Fibroblast of skin of scalp (primary cell): ENCODE measurements at places on chromosomes 3 and 15.

GRCh38 chr15:33013827-33014445, 180.6 kb downstream of the FMN1 start:
- peak; percentile 74 for DNase-seq

DNA sequence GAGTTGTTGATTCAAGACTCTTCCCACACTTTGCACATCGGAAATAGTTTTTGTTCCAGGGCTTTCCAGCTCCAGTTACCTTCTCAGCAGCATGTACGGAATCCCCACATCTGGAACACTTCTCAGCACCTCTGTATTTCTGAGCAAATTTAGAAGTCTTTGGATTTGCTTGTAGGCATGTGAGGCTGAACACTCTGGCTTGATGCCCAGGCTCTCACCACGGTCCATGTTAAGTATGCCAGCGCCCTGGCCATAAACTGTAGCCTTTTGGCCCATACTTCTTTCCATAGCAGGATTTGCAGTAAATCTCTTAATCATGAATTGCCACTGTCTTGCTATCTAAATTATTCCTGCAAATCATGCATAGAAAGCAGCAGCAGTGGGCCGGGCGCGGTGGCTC, 24.4 kb downstream of the ATP2C1 start:
- no peak for DNase-seq

DNA sequence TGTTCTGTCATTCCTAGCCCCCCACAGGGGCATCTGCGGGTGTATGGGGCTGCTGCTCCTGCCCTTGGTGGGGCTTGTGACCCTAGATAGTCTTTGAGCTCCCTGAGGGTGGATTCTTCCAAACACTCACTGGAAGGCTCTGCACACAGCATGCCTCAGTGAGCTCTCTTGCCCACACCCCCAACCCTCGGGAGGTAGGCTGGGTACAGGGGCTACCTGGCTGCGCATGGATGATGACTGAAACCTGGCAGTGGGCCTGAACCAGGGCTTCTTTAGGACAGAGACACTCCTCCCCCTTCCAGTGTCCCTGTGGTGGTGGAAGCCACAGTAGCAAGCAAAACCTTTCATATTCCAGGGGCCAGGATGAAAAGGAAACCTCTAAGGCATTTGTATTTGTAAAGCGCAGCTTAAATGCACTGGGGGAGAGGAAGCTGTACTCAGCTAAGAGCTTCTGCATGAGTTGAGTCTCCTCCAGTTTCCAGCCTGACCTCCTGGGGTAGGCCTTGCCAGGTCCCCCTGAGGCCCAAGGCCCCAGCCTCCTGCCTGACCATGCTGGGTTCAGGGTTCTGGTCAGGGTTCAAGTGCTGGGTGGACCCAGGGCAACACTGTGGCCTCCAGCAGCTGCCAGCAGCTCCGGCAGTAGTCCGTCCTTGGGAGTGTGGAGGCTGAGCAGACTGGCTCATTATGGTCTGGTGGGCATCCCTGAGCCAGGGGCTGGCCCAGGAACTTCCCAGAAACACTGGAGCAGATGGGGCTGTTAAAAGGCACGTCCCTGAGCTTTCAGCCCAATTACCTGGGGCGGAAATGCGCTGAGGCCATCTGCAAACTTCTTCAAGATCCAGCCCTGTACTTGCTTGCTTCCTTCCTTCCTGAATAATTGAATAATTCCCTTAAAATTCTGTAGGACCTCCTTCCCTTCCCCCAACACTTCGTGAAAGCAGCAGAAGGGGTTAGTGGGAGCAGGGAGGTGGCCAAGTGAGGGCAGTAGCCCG, 89.7 kb downstream of the HMG20A start:
- DNase-seq = no peak

GRCh38 chr15:66394472-66394871, 7.8 kb downstream of the MAP2K1 start:
- DNase-seq = no peak

DNA sequence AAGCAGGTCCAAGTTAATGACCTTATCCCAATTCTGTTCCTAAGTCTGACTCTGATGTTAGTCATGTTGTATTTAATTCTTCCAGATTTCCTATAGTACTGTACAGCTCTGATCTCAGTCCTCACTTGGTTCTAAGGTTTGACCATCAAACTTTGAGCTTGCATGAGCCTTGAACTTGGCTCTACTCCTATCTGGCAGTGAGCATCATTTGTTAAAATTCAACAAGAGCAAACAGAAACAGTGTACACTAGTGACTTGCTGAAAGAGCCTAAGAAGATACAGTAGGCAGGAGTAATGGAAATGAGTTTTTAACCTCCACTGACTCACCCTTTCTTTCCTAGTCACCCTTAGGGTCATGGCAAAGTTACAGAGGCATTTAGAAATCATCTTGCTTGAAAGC, 451.1 kb upstream of the TPRG1 start:
- DNase-seq = no peak

GRCh38 chr15:69719527-69720240, 267.1 kb downstream of the RPLP1 start:
- no peak for DNase-seq

GRCh38 chr15:87816016-87816415, 440.5 kb downstream of the NTRK3 start:
- DNase-seq = peak; percentile 17

DNA sequence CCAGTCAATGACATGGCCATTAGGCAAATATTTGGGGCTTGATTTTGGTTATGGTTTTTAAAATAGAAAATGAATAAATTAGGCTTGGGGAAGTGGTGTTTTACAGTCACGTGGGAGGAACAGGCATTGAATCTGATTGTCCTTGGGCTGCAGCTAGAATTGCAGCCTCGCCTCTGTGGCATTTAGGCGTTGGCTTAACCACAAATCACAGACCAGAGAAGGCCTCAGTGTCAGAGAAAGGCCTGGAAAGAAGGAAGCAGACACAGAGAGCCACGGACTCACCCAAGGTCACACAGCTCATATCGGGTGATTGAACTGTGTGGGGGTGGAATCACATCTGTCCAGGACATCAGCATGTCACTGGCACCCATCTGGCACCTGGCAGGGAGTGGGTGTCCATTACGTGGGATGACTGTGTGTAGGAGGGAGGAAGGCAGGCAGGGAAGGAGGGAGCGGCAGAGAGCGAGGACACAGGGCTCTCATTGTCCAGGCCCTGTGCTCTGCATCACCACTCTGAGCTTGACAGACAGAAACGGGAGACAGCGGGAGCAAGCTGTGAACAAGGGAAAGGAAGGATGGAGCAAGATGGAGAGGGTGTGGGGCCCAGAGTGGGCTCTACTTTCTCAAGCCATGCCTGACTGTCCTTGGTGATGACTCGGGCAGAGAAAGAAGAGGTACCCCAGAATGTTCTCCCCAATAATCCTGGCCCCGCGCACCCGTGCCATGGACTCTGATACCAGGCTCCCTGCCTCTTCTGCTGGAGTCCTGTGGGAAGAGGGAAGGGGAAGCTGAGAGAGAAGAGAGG, 186.4 kb downstream of the FAM43A start:
- peak; percentile 72 for DNase-seq

DNA sequence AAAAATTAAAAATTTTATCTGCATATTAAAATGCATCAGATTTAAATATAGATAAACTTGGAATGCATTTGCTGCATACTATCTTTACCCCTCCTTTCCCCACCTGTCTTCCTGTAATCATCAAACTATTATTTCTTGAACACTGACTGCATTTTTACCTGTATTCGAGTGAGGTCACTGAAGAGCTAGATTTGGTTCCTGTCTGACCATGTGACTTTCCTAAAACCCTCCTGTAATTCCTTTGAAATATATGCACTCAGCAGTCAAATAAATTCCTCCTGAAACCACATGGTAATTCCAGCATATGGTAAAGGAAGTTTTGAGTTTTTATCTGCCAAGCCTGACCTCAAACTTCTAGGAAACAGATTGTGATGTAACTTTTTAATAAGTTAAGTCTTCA, 445.6 kb upstream of the FRG2C start:
- peak; percentile 1 for DNase-seq

GRCh38 chr15:85606738-85607137, 188.0 kb downstream of the KLHL25 start:
- DNase-seq = no peak
